Activated CD4-positive, alpha-beta memory T cell treated with anti-CD3 and anti-CD28 coated beads for 36 hours (primary cell): ENCODE measurements at places on chromosomes 12 and 14.

GRCh38 chr12:98955284-98955683 is 310.2 kb downstream of the APAF1 start:
- DNase-seq = no peak

DNA sequence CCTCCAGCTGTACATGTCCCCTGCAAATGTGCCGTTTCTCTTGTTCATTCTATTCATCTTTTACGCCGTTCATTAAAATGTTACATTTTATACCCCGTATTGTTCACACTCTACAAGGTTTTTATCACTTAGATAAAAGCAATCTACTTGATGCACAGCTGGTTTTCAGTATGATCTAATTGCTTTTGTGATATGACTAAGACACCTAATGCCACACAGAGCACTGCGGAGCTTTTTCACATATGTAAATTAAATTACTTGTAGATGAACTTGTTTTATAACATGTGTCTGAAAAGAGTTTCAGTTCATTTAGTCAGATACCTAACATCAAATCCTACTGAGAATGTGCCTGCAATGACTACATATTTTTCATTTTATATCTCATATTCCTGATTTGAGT is 40.9 kb upstream of the RERGL start:
- no peak for DNase-seq

DNA sequence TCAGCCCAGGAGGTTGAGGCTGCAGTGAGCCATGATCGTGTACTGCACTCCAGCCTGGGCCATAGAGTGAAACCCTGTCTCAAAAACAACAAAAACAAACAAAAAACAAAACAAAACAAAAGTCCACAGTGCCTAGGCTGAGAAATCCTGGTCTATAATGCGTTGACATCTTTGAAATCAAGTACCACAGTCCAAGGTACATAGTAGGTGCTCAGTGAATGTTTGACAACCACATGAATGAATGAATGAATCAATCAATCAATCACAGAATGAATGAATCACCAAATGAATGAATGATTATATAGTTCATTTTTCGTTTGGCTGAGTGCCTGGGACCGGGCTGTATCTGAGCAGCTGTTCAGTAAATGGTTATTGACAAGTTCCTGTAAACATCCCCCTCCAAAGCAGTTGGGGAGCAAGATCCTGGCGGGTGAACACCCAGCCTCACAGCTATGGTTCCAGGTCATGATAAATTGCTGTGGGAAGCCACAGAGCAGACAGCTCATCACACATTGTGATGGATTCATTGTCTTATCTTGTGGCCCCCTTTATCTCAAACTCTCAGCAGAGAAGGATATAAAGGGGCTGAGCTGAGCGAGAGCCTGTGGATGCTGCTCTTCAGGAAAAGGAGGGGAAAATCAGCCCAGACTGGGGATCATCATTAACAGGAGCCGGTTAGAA is 30.4 kb upstream of the IFT81 start:
- no peak for DNase-seq

GRCh38 chr14:71589609-71590008 is 342.6 kb upstream of the RGS6 start:
- no peak for DNase-seq
